ENCODE measurements at places on chromosomes 6 and 20.

- DNase-seq = no peak
These were observed 8.1 kb upstream of the HBS1L start for GRCh38 chr6:135062735-135063134.

- DNase-seq = peak; percentile 47
These were observed 31.5 kb upstream of the IRAK1BP1 start for GRCh38 chr6:78835817-78836216.

DNA sequence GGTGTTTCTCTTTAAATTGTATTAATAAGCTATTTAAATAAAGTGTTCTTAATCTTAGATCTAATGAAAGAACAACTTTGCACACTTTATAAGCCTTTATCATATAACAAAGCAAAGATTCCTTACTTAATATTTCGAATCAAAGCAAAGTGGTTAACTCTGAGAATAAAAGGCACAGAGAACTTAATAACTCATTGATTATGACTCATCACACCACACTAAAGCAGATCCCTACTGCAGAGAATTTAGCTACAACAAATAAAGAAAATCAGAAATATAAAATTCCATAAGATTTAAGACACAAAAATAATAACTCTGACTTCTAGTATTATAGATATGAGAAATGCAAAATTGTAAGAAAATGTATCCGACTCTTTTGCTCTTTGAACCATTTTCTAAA is 135.6 kb upstream of the RUNX2 start:
- DNase-seq = no peak

GRCh38 chr6:113464960-113465359 is 392.2 kb upstream of the MARCKS start:
- DNase-seq = no peak

DNA sequence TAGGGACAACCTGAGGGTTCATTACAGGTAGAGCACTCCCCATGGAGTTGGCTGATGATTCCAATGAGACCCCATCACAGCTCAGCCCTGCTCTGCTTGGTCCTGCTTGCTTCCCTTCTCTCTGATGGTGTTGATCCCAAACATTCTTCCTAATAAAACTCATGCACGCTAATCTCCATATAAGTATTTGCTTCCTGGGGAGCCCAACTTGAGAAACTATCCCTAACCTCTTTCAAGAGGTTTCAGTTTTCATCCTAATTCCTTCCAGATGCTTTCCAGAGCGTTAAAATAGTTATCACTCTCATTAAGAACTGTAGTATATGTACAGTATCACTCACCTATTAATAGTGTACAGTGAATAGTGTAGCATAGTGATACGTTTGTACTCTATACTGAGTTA is 68.1 kb downstream of the EPHA7 start:
- DNase-seq = no peak

GRCh38 chr6:17831135-17831534 is 124.4 kb upstream of the NUP153 start:
- DNase-seq = no peak

GRCh38 chr6:35291491-35291890 is 6.1 kb upstream of the DEF6 start:
- no peak for DNase-seq

- DNase-seq = no peak
These were observed 19.3 kb upstream of the RIMS4 start for GRCh38 chr20:44829688-44830087.

DNA sequence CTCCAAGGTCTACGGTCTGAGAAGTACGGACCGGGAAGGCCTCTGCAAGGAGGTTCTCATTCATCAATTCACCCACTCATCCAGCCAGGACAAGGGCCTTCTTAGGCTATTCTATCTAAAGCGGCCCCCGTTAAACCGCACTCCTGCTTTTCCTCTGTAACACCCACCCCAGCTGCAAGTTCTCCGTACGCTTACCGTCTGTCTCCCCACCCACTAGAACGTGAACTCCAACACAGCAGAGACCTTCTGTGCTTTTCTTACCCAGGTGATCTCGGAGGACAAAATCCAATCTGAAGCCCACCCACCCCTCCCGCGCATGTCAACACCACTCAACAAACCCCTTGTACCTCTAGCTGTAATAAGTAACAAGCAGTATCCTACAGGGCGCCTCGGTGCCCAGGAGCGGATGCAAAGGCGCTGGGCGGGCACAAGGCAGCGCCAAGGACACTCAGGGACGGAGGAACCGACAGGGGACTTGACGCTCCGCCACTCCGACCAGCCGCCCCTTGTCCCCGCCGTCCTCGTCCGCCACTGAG is 351 bp downstream of the AURKA start:
- DNase-seq = no peak

DNA sequence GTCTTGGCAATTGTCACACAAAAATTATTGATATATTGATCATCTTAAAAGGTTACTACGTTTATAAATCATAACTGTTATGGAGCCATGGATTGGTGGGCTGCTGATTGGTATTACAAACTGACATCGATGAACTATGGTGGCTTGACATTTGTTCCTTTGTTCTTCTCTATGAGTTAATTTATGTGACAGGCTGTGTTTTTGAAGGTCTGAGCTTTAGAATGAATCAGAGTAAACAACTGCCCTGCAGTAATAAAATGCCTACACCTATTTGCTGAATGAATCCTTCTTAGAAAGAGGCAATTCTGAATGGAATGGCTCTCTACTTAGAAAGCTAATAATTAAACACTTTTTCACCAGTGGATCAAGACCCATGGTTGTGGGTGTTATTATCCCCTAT is 506.3 kb upstream of the SPTLC3 start:
- DNase-seq = no peak

DNA sequence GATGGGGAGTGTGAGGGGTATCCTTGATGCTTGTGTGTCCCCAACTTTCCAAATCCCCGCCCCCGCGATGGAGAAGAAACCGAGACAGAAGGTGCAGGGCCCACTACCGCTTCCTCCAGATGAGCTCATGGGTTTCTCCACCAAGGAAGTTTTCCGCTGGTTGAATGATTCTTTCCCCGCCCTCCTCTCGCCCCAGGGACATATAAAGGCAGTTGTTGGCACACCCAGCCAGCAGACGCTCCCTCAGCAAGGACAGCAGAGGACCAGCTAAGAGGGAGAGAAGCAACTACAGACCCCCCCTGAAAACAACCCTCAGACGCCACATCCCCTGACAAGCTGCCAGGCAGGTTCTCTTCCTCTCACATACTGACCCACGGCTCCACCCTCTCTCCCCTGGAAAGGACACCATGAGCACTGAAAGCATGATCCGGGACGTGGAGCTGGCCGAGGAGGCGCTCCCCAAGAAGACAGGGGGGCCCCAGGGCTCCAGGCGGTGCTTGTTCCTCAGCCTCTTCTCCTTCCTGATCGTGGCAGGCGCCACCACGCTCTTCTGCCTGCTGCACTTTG is at the start of gene TNF:
TNF (plus strand) TSS at position 231 of the 567 bp plus-strand sequence; CDS start at position 408, 177 bp downstream.
- DNase-seq = peak; percentile 68

- DNase-seq = no peak
These were observed 79.7 kb upstream of the AFDN start for GRCh38 chr6:167746975-167747374.

GRCh38 chr6:11996751-11997150 is 15.4 kb upstream of the HIVEP1 start:
- no peak for DNase-seq

DNA sequence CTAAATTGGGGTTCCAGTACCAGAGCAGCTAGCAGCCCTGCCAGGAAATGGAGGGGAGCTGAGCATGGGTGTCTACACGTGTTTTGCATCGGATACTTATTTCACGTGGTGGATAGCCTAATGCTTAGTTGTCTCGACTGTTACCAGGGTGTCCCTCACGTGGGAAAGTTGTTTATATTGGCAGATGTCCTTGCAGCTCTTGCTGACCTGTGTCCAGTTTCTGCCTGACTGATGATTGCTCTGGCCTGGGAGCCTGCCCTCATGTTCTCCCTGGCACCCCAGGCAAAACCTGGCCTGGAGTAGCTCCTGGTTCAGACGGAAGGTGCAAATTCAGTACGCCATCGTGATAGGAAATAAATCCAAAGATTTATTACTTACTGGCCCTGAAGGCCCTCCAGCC is 11.8 kb upstream of the FERMT1 start:
- no peak for DNase-seq

- DNase-seq = no peak
These were observed 486.3 kb upstream of the MARCKS start for GRCh38 chr6:113370508-113371502.

- no peak for DNase-seq
These were observed 40.3 kb downstream of the PTPN1 start for GRCh38 chr20:50550531-50550930.

GRCh38 chr6:110181131-110182030 is 1.2 kb downstream of the CDC40 start:
- no peak for DNase-seq

GRCh38 chr20:63568986-63569949 is 4.8 kb downstream of the HELZ2 start:
- no peak for DNase-seq

- no peak for DNase-seq
These were observed 153.2 kb downstream of the CDKAL1 start for GRCh38 chr6:20687494-20687893.

GRCh38 chr6:157952861-157953351 is 28.8 kb upstream of the SYNJ2 start:
- DNase-seq = peak; percentile 71

DNA sequence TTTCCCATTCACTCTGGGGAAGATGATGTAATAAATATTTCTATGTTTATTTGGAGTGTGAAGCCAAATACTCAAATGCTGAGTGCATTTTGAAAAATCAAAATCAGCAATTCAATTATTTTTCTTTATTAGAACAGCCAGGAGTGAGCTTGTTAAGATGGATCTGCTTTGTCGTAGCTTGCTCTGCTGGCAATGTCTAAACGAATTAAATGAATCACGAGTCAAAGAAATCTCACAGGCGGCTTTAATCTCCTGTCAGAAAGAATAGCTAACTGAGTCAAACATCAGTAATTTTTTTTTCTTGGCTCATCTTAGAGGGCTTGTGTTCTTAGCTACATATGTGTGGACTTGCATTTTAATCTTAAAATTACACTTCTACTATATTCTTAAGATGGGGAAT is 100.2 kb upstream of the HMGN3 start:
- DNase-seq = no peak

GRCh38 chr6:17271628-17272027 is 9.5 kb upstream of the RBM24 start:
- DNase-seq = no peak

- no peak for DNase-seq
These were observed 22.3 kb upstream of the RPP40 start for GRCh38 chr6:5025911-5026819.

DNA sequence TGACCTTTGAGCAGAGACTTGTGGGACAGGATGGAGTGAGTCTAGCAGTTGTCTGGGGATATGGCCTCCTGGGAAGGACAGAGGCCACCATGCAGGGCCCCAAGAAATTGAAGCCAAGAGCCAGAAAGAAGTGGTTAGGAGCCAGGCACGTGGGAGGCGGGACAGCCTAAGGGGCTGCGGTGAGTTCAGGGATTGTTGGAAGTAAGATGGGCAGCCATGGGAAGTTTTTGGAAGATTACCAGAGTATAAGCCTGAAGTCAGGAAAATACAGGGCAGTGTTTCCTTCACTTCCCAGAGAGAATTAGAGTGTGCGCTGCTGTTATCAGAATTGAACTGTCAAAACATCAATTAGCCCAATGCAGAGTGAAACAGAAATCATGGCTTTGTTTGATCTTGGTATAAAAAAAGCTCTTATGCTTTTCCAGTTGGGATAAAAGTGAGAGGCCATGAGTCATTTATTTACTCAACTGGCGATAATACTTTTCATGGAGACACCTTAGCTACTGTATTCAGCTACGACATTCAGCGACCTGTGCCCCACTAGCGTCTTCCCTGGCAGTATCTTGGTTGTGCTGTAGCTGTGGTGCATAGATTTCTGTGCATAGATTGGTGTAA is 66.9 kb downstream of the PHACTR2 start:
- no peak for DNase-seq

DNA sequence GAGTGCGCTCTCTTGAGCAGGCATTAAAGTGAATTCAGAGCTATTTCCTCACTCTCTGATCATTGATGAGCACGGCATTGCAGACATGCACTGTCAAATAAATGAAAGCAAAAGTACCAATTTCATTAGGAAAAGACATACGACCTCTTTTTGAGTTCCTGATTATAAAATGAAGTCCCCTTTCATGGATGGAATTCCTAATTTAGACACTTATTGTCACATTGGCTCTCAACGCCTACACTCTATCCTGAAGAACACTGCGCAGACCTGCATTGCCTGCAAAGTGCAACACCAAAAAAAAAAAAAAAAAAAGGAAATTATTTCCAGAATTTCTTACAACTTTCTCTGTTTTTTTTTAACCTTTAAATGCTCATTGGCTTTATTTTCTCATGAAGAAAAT is 1.6 kb downstream of the ADGRB3 start:
- DNase-seq = no peak

- no peak for DNase-seq
These were observed 66.6 kb downstream of the C6orf52 start for GRCh38 chr6:10627800-10628199.

DNA sequence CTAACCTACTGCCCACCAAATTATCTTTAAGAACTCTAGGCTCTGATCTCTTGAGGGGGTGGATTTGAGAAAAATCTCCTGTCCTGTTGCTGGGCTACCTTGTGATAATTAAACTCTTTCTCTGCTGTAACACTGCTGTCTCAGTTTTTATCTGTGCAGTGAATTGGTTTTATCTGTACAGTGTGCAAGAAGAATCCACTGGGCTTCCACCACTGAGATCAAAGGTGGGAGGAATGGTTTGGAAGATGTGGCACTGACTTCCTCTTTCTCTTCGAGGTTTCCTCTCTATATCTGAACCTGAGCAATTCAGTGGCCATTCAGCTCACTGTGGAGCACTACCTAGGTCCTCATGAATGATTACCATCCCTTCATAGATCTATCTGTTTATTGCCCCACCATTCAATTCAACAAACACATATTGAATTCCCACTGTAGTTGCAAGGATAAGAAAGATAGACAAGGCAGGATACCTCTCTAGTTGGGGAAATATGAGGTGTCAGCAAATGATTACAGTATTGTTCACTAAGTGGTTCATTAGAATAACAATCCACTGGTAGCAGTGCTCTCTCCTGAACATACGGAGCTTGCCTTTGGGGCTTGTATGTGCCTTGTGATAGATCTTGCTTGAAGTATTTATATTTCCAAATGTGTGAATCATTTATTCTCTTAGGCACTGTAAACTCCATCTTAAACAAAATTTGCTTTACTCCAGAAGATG is 172.1 kb upstream of the ARG1 start:
- DNase-seq = no peak

DNA sequence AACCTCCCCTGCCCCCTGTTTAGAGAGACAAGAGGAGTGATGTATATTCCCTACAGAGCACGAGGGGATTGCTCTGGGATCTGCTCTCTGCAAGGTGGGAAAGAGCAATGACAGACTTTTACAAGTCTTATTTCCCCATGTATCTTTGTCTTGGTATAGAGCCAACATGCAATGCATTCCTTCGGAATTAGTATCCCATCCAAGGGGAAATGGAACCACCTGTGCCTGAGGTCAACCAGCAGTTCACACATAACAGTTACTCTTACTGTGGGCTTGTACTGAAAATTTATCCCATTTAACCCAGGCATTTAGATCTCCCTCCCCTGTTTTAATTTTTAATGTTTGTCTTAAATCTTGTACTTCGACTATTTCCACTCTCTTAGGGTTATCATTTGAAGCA is 250.4 kb downstream of the C6orf118 start:
- DNase-seq = peak; percentile 7

Data from T47D (cell line).